ENCODE measurements at places on chromosomes 2 and 18.

DNA sequence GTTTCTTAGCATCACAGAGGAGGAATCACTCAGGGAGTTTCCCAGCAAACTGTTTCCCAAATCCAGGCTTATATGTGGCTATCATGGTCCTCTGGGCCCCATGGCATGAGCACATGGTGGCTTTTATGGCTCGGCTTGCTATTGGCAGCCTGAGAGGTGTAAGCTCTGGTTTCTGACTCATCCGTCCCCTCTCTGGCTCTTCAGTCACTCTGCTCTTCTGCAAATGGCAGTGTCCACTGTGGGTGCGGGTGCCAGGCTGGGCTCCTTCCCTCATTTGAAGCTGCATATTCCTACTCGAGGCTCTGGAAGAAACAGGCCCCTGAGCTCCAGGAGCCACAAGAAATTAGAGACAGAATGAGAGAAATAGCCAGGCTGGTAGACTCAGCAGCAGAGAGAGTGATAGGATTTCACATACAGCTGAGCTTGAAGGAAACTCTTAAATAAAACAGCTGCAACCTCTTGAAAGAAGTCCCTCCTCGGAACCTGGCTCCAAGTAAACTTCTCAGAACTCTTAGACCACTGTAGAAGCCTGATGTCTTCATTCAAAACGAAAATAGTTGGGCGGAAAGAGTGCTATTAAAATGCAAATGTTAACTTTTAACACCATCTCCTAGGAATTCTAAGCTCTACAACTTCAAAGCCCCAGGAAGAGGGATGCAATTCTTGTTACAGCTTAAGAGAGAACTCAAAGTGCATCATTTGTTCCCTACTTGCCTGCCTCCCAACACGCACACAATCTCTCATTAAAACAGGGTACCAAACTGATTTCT, 212.6 kb upstream of the SP5 start:
- DNase-seq = no peak

- DNase-seq = no peak
Measured at GRCh38 chr2:36570416-36570815, 27.6 kb downstream of the FEZ2 start.

GRCh38 chr18:7677424-7677823, 110.3 kb downstream of the PTPRM start:
- DNase-seq = no peak

DNA sequence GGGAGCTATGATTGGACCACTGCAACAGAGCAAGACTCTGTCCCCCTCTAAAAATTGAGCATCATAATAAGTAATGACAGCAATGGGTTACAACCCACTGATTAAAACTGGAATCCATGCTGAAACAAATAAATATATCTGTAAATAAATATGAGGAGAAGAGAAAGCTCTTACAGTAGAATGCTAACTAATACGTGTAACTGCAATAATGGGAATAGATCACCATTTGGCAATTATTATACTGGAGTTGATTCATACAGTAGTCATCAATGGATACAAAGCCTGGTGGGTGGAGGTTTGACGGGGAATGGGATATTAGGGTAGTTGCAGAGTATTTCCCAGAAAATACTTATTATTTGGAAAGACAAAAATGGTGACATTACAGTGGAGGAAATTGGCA, 6.1 kb upstream of the INO80B start:
- DNase-seq = no peak

DNA sequence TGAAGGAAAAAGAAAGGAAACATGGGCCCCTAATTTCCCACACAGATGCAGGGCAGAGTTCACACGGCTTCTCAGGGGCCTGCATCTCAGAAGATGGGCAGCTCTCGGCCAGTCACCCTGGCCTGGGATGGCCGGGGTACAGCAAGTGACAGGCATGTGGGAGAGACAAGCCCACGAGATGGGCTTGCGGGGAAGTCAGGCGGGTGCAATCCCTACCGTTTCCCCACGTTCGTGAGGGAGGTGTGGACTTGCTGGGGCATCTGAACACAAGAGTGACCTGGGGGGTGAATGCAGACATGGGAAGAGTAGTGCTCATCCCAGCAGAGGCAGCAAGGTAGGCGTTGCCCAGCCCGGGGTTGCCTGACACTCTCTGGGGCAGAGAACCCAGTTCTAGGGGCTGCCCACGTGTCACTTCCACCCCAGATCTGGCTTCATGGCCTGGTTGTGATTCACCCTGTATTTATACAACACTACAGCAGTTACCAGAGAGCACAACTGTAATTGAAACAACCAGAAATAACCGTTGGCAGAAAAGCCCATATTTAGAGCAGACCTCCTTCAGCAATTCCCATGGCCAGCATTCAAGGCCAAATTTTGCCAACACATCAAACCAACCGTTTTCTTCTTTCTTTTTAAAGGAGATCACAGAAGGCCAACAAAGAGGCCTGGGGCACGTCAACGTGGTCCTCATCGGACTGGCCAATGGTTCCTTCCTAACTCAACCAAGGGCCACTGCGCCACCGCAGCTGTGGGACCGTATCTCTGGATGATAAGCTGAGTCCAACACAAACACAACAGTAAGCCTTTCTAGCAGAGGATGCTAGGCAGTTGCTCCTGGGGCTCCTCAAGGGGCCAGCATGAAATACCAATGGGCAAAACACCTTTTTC, 58.4 kb downstream of the PARD6G start:
- DNase-seq = no peak

DNA sequence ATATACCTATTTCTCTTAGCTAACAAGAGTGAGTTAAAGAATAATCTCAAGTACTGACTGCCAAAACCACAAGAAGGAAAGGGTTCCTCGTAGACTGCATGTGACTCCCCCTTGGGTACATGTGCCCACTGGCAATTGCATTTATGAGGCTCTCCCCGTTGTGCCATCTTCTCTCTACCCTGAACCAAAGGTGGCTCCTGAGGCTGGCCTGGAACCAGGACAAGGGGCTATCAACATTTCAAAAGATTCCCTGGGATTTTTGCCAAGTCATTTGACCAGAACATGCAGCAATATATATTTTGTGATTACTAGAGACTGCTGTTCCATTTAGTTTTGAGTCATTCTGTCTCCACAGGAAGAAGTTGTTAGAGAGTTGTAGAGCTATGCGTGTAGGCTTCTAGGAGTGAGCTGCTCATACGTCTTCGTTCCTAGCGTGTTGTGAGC, 45.8 kb downstream of the LAMA3 start:
- no peak for DNase-seq

- no peak for DNase-seq
Measured at GRCh38 chr18:26853401-26853800, 12.1 kb downstream of the AQP4 start.

GRCh38 chr18:5175378-5175777, 21.7 kb downstream of the AKAIN1 start:
- DNase-seq = no peak

- DNase-seq = no peak
Measured at GRCh38 chr18:11980163-11980493, 1.2 kb upstream of the IMPA2 start.

DNA sequence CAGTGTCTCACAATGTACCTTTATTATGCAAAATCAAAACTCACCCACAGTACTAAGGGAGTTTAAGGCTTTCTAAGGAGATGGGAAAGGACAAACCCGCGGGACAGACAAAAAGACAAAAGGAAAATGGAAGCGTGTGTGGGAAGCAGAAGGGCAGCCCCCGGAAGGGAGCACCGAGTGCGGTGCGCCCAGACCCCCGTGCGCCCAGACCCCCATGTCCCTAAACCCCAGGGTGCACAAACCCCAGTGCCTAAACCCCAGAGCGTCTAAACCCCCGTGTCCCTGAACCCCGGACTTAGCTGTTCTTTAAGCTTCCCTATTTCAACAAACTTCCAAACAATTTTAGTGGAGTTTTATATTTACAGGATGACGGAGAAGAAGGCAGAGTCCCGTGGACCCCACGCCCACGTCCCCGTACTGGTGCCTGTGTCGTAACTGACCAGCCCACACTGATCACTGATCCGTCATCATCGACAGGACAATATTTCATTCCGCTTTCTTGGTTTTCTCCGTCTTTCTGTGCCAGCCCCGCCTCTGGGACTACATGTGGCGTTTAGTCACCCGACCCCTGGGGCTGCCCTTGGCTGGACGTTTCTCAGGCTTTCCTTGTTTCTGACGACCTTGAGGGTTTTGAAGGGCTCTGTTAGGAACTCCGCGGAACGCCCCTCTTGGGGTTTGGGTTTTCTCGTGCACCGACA, 76.9 kb downstream of the RTP5 start:
- no peak for DNase-seq

GRCh38 chr2:197556456-197556855, 40.6 kb downstream of the MOB4 start:
- DNase-seq = no peak

DNA sequence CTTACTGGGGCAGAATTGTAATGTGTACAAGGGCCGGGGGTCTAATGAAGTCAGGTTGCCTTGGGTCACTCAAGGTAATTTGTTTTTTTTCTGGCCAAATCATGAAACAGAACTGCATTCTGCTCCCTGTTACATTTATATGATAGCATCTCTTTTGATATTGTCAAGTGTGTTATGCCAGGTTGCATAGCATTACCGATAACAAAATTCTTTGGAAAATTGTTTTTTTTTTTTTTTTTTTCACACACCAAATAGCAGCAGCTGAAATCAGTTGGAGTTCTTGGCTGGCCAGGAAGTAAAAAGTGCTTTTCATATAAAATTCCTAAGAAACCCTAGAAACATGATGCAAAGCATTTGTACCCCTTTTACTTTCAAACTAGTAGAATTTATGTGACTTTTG, 282.6 kb upstream of the FN1 start:
- DNase-seq = no peak

DNA sequence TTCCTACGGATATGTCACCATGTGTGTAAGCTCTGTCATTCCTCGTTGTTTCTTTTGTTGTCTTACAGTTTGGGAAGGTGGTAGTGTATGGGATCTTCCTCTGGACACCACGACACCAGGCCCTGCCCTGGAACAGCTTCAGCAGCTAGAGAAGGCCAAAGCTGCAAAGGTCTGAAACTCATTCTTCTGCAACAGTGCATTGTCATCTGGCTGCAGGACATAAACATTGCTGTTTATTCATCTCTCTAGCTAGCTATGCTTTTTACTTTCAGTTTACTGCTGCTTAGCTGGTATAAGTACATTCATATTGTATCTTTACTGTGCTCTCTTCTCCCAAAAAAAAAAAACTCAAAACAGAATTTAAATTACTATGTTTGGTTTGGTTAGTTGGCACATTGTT, 39.2 kb upstream of the KCNJ13 start:
- DNase-seq = no peak

DNA sequence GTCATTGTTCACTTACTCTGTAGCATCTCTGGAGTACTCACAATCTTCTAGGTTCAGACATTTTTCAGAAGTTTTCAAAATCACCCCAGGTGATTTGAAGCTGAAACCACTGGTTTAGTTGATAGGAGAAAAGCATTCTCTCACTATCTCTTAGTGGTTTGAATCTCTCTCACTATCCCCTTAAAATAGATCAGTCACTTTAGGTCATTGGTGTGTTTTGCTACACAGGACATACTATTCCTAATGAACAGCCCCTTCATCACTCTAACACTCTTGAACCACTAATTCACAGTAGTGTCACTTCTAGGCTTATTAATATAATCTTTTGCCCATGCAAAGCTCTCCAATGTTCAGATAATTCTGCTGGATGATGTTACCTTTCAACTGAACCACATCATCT, 34.5 kb downstream of the LYPD6 start:
- DNase-seq = no peak

- no peak for DNase-seq
Measured at GRCh38 chr2:204024503-204024902, 87.9 kb downstream of the ICOS start.

GRCh38 chr2:62372824-62373223, 133.2 kb downstream of the TMEM17 start:
- DNase-seq = no peak

All from activated B cell treated with CpG ODN at 0.5 μM for 24 hours (primary cell).